ENCODE measurements at places on chromosomes 1 and 21.

GRCh38 chr1:184507604-184508280 lies 120.9 kb downstream of the C1orf21 start:
- DNase-seq, result no peak

DNA sequence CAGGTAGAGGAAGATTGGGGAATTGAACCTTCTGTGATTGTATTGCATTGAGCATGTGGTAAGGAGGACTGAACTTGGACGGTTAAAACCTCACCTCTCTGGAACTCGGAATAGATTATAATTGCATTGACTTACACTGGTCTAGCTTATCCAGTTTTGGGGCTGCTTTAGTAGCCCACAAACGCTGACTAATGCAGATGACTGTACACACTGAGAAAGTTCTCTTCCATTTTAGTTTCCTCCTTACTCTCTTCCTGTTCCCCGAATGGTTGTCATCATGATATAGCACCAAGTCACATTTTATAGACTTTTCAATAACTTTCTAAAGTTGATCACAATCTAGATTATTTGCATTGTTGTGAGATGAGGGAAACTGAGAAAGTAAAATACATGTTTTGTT lies 78.2 kb downstream of the NFIA start:
- DNase-seq, result peak; percentile 68

DNA sequence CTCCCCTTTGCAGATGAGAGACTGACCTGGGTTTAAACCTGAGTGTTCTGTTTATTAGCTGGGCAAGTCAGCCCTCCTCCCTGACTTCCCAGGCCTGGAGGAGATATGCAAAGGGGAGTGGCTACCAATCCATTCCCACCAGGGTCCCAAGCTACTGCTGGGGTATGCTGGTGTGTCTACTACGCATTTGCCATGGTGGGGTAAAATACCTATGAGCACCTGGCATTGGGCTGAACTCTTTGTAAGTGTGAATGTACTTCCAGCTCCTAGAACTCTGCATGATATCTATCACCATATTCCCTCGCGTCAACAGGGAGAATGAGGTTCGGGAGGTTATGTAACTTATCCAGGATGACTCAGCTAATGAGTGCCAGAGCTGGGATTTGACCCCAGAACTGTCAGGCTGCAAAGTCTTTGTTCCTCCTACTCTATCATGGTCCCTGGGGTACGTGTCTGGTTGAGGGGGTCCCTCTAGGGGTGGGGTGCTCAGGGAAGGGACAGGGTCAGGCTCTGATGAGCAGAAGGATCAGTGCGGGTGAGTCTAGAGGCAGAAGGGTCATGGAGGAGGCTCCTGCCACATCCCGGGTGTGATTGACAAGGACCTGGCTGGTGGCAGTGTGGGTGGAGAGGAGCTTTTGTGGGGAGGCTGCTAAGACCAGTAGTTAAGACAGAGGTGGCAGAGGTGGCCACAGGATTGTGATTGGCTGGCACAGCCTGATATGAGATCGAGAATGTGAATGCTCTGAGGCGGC lies 16.7 kb downstream of the AMPD2 start:
- no peak for DNase-seq

DNA sequence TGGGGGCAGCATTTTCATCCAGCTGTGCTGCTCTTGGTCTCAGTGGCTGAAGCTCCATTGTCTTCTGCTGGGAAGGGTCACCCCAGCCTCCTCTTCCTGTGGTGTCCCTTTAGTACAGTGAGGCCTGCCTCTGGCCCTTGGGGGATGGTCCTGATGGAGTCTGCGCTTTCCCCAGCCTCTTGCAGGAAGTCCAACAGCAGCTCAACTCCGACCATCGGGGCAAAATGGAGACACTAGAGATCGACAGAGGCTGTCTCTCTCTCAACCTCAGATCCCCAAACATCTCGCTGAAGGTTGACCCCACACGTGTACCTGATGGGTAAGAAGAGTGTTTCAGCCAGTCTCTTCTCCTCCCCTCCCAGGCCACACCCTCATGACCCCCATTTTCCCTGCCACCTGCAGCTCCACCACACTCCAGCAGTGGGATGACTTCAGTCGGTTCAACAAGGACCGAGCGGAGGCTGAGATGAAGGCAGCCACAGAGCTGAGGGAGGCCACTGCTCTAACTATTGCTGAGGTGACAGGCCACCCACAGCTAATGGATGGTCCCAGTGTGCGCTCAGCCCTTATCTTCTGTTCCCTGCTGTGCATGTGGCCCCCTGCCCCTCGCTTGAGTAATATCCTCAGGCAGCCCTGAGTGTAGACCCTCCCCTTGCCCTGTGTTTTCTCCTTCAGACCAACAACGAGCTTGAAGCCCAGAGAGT lies 2.0 kb upstream of the ADPRS start:
- DNase-seq, result no peak

DNA sequence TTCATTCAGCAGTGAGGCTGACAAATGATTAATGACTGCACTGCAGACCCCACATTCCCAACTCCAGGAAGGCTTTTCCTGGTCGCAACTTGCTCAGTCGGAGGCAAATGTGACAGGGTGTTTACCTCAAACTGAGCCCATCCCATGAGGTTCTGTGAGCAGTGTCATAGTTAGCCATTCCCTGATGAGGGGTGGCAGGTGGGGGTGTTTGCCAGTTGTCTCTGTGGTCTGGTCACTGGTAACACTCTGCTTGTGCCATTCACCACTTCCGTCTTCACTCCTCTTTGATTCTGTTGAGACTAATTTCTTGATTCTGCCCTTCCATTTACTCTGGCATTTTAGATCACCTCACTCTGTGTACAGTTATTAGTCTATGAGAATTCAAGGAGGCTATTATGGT lies 73.5 kb downstream of the NOS1AP start:
- no peak for DNase-seq

GRCh38 chr1:91891454-91891853 lies 5.5 kb upstream of the TGFBR3 start:
- DNase-seq, result no peak

- DNase-seq, result no peak
Measured at GRCh38 chr21:25081096-25081495, 526.2 kb downstream of the MRPL39 start.

- no peak for DNase-seq
Measured at GRCh38 chr1:101236516-101237228, at the start of gene S1PR1. Gene S1PR1 (plus strand): TSS chr1:101237019. CDS start chr1:101238985, 1,966 bp downstream.

GRCh38 chr1:112312315-112312714 lies 83.7 kb upstream of the CTTNBP2NL start:
- no peak for DNase-seq

- DNase-seq, result no peak
Measured at GRCh38 chr1:64291931-64292330, 88.5 kb downstream of the UBE2U start.

- no peak for DNase-seq
Measured at GRCh38 chr1:228016181-228016510, 9.3 kb downstream of the WNT3A start.

DNA sequence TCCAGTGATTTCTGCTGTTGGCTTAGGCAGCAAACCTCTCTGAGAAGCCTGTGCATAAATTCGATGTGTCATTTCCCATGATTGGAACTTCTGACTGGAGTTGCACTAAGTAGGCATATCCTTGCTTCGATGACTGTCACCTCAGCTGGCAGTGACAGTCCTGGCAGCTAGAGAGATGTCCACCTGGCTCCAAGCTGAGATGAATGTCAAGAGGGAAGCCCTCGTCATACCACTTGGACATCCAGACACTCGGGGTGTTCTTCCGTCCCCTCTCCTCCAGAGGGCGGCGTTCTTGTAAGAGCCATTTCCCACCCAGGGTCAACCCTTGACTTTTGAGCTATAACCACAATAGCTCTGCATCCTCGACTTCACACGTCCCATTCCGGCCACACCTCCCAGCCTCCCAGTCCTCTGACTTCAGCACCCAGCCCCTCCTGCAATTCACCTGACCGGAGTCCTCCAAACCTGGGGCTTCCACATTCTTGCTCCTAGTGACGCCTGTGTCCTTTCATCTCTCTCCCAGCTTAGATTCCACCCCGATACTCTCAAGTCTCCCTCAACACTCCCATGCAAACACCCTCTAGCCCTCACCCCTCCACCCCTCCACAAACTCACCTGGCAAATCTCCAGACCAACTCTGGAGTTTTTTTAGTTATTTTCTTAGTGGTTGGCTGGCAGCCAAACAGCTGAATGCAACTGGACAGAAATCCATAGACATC lies 17.3 kb downstream of the CA6 start:
- no peak for DNase-seq

- no peak for DNase-seq
Measured at GRCh38 chr1:201904579-201904978, 15.9 kb downstream of the SHISA4 start.

DNA sequence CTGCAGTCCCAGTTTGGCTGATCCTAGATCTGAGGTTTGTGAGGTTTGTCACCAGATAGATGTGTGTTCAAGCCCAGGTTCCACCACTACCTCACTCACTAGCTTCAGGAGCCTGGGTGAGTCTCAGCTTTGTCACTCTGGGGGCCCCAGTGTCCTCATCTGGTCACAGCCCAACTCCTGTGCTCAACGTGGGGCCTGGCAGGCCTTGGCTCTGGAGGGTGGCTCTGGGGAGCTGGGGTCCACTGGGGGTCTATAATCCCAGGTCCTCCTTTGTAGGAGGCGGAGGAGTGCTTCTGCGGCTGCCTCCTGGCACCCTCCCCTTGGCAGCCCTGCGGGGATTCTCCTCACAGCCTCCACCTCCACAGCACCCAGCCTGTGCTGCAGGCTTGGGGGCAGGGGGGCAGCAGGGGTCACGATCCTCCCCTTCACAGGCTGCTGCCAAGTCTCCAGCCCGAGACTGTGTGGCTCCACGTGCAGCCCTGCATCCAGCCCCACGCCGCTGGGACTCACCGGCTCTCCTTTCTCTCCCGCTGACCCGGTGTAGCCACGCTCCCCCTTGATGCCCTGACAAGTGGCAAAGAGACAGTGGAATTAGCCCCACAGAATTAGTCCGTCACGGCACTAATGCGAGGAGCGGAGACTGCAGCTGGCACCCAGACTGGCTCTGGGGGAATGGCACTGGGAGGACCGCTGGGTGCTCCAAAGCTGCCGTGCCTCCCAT lies 22.5 kb upstream of the PEF1 start:
- no peak for DNase-seq

DNA sequence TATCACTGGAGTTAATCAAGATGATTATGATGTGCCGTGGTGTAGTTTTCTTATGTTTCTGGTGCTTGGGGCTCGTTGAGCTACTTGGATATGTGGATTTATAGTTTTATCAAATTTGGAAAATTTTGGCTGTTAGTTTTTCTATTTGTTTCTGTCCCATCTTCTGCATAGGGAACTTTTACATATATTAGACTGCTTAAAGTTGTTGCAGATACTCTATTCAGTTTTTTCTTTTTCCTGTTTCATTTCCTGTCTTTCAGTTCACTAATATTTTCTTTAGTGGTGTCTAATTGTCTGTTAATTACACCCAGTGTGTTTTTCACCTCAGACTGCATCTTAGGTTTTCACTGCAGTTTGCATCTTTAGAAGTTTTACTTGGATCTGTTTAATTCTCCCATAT lies 247.7 kb downstream of the CAMTA1 start:
- DNase-seq, result no peak

- no peak for DNase-seq
Measured at GRCh38 chr1:65812065-65812464, 19.4 kb downstream of the PDE4B start.

DNA sequence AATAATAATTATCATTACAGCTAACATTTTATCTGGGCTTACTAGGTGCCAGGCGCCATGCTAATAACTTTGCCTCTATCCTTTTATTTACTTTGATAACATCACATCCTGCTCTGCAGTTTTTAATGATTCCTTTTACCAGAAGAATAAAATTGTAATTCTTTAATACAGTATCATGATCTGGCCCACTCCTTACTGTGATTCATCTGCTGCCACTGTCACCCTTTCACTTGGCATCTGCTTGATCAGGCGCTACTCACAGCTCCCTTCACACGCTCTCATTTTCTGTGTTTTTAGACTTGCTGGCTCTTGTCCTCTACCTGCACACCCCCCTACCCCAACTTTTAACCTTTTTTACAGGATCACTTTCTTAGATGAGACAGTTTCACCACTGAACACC lies 167.5 kb downstream of the NTMT2 start:
- DNase-seq, result no peak

GRCh38 chr1:160006312-160006940 lies 25.4 kb downstream of the PIGM start:
- peak; percentile 70 for DNase-seq

DNA sequence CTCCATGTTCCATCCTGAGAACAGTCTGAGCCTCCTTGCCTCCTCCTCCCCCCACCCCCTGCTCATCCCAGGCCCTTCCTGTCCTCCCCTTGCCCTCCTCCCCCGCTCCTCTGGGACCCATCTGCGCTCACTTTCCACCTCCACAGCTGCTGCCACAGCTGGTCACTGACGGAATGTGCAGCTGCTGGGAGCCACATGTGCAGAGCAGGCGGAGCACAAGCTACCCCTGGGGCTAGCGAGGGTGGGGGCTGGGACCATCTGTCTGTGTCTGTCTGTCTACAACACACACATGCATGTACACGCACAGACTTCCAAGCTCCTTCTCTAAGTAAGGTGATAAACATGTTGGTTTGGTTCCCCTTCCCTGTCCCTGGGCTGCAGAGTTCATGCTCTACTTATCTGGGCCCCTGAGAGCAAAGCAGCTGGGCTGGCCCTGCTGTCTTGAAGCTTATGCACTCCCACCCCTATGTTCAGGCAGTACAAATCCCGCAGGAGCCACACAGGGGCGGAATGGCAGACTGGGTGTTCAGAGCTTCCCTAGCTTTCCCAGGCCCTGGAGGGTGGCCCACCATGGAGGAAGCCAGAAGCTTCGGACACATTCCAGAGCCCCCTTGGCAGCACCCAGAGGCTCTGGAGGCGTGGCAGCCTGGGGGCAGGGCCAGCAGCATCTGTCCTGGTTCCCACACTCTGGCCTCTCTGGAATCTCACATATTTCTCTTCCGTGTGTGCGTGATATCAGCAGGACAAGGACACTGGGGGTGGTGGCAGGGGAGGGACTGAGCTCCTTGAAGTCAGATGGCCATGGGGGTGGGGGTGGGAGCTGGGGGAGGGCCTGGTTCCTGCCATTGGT lies 7.0 kb upstream of the HEYL start:
- DNase-seq, result no peak

- DNase-seq, result peak; percentile 53
Measured at GRCh38 chr1:167864392-167865032, 49.4 kb downstream of the ADCY10 start.

GRCh38 chr1:27588256-27589232 lies 15.4 kb downstream of the AHDC1 start:
- no peak for DNase-seq

DNA sequence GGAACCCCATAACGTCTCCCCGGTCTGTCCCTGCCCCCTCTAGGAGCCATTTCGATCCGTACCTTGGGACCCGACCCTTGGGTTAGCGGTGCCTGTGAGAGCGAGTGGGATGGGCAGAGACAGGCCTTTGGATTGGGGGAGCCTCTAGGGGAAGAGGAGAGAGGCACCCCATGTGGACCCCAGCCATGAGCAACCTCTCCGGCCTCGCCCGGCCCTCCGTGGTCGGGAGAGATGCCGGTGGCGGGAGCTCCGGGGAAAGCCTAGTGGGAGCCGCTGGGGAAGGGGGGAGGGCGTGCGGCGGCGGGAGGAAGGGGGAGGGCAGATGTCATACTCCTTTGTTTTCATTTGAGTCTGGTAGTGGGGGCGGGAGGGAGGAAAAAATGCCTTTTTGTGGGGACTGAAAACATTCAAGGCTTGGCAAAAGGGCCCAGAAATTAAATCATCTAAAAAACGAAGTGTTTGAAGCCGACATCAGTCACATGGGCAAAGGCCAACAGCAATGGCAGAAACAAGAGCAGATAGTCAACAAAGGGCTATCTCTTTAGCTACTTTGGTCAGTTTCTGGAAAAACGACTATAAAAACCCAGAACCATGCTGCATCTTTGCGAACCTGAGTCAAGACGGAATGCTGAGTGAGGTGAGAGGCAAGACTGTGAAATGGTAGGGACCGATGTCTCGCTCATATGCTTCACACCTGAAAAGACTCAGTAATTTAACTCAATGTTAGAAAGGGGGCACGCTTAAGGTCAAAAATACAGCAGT lies 758 bp downstream of the PTBP2 start:
- peak; percentile 23 for DNase-seq
